Uterus (tissue), 4 donors: ENCODE measurements at places on chromosomes 1 and 21.

- DNase-seq = peak; percentile 65
Measured at GRCh38 chr1:206685769-206686477, 1.2 kb downstream of the MAPKAPK2 start.

DNA sequence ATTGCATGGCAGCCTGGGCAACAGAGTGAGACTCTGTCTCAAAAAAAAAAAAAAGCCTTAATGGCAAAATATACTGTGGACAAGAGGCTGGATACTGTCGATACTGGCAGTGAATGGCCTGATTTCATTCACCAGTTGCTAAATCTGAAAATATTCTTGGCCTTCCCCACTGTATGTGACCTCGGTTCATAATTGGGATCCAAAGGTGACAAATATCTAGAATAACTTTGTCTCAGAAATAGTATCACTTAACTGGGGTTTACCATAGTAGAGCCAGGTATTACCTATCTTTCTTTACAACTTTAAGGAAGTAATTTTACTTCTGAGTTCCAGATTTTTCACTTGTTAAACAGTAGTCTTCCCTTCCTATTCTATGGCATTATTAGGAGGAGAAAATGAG lies 8.4 kb downstream of the MTF2 start:
- no peak for DNase-seq

DNA sequence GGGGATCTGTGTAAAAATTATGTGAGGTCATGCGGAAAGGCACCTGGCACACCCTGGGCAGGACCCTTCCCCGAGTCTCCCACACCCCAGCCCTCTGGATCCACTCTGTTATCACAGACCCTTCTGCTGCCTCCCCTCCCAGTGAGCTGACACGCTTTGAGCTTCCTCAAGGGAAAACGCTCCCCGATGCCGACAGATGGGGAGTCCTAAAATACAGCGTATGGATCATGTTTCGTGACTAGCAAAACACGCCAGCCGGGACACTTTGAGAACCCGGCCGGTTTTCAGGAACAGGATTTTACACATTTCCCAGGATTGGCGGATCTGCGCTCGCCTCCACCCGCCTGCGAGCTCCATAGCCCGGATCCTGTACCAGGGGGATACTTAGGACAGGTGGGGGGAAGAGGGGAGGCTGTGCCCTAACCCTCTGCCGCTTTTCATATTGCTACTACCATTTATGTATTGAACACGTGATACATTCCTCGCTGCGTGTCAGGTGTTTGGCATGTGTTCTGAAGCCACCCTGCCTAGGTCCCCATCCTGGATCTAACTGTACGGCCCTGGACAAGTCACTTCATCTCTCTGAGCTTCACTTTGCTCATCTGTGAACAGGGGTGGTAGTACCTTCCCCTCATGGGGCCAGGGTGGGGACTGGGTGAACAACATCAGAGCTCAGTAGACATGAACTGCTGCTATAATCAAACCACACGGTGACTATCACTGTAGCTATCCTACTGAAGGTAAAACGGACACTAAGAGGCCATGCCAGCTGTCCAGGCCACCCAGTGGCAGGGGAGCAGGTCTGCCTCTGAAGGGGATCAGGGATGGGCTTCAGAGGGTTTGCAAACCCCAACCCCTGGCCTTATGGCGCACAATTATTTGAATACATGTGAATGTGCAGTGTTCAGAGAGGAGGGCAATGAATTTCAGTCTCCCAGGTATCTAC lies 63.2 kb downstream of the SSBP3 start:
- DNase-seq = no peak

- DNase-seq = no peak
Measured at GRCh38 chr1:59978026-59978425, 51.5 kb upstream of the CYP2J2 start.

GRCh38 chr1:115665319-115666096 lies 23.7 kb downstream of the VANGL1 start:
- no peak for DNase-seq

GRCh38 chr21:32350211-32350980 lies 42.4 kb downstream of the URB1 start:
- DNase-seq = no peak

- no peak for DNase-seq
Measured at GRCh38 chr1:230379928-230380327, 46.2 kb downstream of the PGBD5 start.

DNA sequence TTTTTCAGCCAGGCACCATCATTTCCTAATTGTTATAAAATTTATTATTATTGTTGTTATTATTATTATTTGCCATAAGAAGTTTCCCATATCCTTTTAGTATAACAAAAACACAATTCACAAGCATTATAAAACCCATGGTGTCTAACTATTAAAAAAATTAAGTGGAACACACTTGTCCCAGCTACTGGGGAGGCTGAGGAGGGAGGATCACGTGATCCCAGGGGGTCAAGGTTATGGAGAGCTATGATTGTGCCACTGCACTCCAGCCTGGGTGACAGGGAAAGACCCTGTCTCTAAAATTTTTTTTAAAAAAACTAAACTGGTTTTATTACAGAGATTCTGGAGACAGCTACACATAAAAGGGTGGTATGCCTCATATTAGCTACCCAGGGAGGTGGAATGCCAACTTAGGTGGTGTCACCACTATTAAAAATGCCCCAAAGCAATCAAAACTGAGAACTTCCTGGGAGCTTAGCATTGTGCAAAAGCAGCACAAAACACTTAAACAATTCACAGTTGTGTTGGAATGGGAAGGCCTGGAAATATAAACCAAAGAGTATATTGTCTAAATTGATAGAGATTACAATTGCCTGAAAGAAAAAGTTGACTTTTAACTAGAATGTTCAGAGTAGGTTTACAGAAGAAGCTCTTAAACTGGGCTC lies 8.7 kb upstream of the RGS4 start:
- no peak for DNase-seq

- DNase-seq = no peak
Measured at GRCh38 chr1:51203121-51203873, 32.8 kb upstream of the RNF11 start.

DNA sequence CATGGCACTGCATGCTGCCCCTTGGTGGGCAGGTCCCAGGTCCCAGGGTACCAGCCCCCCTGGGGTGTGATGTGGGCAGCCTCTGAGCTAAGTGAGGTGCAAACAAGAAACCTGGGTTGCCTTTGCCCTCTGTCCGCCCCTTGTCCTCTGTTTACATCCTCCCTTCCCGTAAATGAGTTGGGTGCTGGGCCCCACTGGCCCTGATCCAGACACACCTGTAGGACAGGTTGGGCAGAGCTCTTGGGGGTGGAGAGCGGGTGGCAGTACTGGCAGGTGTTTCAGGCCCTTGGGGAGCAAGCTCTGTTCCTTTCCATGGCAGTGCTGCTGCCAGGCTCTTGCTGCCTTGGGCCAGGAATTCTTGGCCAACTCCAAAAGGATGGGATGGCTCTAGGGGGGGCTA lies 35.8 kb downstream of the ELF3 start:
- no peak for DNase-seq

GRCh38 chr1:179380299-179380698 lies 14.5 kb downstream of the AXDND1 start:
- no peak for DNase-seq

DNA sequence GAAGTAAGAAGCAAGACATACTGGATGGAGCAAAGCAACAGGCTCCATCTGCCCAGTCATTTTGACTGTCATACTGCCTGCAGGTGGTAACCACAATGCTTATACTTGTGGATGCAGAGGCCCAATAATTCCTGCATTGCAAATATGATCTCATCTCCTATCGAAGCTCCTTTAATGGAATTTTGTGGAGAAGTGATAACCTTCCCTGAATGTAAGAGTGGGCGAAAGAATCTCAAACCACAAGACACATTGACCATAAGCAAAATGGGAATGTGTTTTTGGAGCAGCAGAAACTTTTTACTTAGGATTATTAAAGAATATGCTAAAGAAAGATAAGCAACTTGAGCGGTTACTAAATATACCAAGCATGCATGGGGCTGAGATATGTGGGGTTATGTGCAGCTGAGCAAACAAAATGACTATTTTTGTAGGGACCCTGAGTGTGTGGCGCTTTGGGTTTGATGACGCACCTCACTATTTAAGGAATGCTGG lies 77.4 kb upstream of the BACH1 start:
- DNase-seq = no peak

DNA sequence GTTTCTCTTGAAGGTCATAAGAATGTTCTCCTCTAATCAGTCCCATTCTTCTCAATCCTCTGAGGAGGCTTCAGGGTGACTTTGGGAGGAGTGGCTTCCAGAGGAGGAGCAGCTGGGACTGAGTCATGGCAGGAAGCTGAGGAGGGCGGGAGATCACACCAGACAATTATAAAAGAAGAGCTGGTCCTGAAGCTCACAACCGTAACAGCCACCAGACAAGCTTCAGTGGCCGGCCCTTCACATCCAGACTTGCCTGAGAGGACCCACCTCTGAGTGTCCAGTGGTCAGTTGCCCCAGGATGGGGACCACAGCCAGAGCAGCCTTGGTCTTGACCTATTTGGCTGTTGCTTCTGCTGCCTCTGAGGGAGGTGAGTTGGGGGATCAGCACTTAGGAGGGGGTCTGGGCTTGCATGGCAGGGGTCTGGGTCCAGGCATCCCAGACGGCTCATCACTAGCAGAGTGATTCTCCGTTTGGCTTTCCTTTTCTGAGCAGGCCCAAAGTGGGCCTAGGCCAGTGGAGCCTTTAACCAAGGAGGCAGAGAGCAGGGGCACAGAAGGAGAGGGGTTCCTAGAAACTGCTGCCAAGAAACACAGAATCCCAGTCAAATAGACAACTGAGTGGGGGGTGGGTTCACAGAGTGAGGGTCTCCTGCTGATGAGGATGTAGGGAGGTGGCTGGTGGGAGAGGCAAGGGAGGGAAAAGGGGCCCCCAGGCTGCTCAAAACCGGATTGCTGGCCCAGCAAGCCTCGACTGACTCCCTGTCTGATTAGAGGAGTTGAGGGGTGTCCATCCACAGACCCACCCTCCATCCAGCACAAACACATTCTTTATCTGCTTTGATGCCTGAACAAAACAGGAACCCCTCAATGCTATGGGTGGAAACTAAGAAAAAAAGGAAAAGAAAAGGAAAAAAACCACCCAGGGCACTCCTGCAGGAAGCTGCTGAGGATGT lies at the start of gene ECM1:
Gene ECM1 (plus strand): TSS at position 198 of the 953 bp plus-strand sequence. CDS start 101 bp downstream, at position 299.
- DNase-seq = peak; percentile 61

GRCh38 chr21:37829447-37829846 lies 86.8 kb downstream of the KCNJ6 start:
- DNase-seq = no peak

DNA sequence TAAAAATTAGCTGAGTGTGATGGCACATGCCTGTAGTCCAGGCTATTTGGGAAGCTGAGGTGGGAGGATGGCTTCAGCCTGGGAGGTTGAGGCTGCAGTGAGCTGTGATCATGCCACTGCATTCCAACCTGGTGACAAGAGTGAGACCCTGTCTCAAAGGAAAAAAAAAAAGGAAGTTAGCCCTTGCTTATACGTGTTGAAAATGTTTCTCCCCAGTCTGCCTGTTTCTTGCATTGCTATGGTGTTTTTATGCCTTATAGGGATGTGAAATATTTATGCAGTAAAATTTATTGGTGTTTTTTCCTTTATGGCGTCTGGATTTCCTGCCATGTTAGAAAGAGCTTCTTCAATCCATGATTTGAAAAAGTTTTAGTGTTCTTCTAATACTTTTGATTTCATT lies 3.6 kb upstream of the RERE start:
- DNase-seq = no peak
